ENCODE measurements at places on chromosomes 1 and 21.

DNA sequence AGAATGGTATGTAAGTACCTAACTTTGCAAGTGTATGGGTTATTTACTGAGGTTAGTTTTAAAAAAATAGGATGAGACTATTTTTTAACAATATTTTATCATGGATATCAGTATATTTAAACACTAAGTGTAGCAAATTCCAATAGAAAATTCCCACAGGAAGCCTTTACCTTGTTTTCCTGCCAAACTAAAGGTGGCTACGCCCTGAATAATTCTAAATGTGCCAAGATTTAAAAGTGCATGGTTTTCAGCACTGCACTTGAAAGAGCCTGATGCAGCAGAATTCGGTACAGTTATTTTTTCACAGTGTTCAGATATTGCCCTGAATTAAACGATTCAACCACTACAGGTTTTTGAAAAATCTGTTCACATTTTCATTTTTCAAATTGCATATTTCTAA is 1622.8 kb upstream of the B3GALT2 start:
- no peaks in the 10 kb centered on the region for H3K4me1 ChIP-seq
- H3K27me3 ChIP-seq, result no peaks in the 10 kb centered on the region
- no peak overlapping the region for H3K4me3 ChIP-seq
- no peak for DNase-seq

DNA sequence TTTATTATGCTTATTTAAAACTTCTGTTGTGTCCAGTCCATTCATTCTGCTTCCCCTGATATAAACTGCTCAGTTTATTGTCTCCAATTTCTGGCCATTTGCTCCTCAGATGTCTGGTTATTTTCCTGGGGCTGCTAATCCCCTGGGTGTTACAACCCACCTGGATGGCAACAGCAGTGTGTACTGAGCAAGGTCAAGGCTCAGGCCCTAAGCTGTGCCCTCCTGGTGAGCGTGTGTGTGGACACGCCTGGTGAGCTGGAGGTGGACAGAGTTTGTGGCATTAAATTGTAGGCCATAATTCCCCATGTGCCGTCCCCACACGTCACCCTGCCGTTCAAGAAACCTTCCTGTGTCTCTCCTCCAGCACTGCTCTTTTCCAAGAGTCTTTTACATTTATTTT is 18.1 kb upstream of the KIF1B start:
- no peak for DNase-seq
- no peak overlapping the region for H3K27ac ChIP-seq
- no peaks in the 10 kb centered on the region for H3K27me3 ChIP-seq
- H3K36me3 ChIP-seq, result no peaks in the 10 kb centered on the region
- no peaks in the 10 kb centered on the region for H3K4me1 ChIP-seq

DNA sequence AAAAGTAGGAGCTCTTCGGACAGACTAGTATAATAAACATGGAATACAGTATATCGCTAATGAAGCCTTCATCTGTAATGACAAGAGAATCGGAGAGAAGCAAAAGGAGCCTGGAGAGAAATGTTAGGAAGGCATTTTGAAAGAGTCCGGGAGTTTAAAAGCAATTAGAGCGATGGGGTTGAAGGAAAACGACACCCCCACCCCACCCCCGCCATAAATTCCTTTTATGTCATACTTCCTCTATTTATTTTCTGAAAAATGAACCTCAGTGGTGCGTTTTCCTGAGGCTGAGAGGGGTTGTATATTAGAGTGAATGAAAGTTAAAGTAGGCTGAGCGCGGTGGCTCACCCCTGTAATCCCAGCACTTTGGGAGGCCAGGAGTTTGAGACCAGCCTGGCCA is 635 bp upstream of the APH1A start:
- H3K27ac ChIP-seq, result peak overlapping the region; percentile 93
- no peak for DNase-seq
- no peak overlapping the region for H3K4me3 ChIP-seq
- peaks cover 16% of the 10 kb centered on the region for H3K4me1 ChIP-seq

DNA sequence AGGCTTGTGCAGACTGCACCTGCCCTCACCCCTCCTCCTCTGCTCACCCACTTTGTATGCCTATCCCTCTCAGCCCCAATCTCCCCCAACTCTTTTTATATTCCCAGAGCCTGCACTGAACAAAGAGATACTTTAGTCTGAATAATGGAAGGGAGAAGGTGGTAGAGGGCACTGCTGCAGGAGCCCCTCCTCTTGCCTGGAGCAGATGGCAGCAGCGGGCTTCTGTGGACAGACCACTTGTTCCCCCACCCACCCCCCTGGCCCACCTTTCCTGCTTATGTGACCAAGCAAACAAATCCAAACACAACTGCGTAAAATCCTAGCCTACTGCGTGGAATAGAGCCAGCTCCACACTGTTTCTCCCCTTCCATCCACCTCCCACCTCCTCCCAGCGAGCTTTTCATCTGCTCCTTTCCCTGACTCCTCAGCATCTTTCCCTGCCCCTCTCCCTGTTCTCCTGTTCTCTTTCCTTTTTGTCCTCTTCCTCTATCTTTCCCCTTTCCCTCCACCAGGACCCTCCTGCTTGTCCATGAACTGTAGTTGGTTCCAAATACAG is 27.5 kb downstream of the RGS8 start:
- no peaks in the 10 kb centered on the region for H3K36me3 ChIP-seq
- DNase-seq, result no peak
- no peaks in the 10 kb centered on the region for H3K4me1 ChIP-seq

DNA sequence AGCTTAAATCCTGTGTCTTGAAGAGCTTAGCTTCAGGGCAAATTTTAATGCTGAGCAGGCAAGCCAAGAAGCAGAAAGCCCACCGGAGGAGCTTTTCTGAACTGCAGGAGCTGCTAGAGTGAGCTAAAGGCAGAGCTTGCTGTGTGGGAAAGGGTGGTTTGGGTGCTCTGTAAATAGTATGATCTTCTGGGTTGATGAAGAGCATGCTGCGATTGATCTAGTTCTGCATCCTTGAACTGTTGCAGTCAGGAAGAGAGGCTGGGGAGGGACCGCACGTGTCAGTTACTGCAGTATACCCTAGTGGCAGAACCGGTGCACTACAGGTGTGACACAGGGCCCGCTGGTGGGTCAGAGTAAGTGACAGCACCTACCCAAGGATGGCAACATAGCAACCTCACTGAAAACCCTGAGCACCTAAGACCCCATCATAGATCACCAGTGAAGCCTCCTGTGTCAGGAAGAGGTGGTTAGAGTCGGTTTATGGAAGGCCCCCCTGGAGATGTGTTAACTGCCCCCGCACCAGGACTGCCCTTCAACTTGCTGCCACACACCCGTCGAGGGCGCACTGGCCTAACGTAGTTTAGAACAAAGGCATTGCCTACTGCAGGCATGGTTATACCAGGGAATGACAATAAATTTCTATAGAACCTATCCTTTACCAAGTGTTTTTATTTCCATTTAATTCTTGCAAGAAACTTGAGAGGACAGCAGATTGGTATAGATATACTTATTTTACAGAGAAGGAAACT is 146.0 kb upstream of the KIAA0040 start:
- H3K4me3 ChIP-seq, result no peak overlapping the region
- DNase-seq, result no peak
- H3K4me1 ChIP-seq, result no peaks in the 10 kb centered on the region
- peaks cover 4% of the 10 kb centered on the region for H3K27me3 ChIP-seq
- no peak overlapping the region for H3K27ac ChIP-seq

DNA sequence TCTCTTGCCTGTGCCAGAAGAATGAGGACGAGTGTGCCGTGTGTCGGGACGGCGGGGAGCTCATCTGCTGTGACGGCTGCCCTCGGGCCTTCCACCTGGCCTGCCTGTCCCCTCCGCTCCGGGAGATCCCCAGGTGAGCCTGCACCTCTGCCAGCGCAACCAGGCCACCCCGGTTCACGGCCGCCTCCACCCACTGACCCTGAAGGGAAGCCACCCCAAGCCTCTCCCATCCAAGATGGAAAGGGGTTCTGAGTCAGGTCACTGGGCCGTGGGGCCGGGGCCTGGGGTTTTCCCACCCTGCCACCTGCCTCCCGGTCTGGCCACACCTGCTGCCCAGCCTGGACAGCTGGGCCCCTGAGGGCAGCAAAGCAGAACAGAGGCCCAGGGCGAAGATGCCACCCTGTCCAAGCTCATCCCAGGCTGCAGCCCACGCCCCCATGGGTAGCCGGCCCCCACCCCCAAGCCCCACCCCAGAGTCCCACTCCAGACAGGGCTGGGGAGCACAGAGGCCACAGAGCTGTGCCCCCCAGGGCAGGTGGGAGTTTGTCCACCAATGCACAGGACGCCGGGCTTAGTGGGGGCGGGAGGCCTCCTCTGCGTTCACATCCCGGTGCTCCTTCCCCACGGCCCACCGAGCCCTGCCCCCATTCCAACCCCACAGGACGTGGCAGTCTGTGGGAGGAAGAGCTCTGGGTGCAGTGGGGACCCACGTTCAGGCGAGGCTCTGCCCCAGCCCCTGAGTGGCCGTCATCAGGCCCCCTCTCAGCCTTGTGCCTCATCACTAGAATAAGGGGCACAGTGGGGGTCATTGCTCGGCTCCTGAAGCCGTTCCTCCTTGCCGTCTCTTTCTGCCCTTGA is 5.6 kb downstream of the AIRE start:
- H3K4me3 ChIP-seq, result no peak overlapping the region
- H3K27ac ChIP-seq, result no peak overlapping the region
- DNase-seq, result peak; percentile 4
- H3K36me3 ChIP-seq, result no peaks in the 10 kb centered on the region
- H3K4me1 ChIP-seq, result peaks cover 6% of the 10 kb centered on the region

GRCh38 chr1:156241311-156241811 is 623 bp upstream of the BGLAP start:
- DNase-seq, result no peak
- H3K27ac ChIP-seq, result no peak overlapping the region
- no peaks in the 10 kb centered on the region for H3K27me3 ChIP-seq
- peaks cover 12% of the 10 kb centered on the region for H3K4me1 ChIP-seq
- no peak overlapping the region for H3K4me3 ChIP-seq
- H3K36me3 ChIP-seq, result no peaks in the 10 kb centered on the region

Measured in adrenal gland (tissue), 19 donors.